ENCODE measurements at places on chromosomes 5 and 9.

DNA sequence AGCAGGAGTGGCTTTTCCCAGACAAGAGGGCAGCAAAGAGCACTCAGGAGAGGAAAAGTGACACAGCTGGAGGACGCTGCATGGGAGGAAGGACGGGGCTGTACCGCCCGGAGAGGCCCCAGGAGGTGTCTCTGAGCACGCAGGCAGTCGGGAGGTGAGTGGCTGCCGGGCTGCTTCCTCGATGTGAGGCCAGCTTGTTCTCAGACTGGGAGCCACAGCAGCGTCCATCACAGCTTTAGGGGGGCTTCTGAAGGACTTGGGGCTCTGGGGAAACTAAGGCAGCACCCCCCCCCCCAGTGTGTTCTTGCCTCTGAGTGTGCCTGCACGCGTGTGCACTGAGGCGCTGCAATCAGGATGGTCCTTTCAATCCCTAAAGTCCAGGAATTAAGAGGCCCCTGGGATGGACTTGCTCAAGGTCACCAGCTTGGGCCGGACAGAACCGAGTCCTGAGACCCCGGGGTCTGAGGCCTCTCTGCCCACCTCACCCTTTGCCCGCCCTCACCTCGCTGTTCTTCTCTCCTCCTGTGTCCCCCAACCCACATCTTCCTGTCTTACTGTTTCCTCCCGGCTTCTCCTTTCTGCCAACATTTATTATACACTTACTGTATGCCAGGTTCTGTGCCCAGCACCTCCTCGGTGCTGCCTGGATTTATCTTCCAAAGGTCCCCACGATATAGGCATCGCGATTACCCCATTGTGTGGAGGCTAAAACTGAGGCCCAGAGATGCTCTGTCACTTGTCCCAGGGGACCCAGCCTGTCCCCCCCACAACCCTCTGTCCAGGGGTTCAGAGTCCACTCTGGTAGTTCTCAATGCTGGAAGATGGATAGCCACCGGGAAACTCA, 32.9 kb downstream of the FAM163B start:
- no peak overlapping the region for H3K27ac ChIP-seq
- no peaks in the 10 kb centered on the region for H3K36me3 ChIP-seq
- no peak overlapping the region for H3K4me3 ChIP-seq
- H3K4me1 ChIP-seq: peaks cover 16% of the 10 kb centered on the region

DNA sequence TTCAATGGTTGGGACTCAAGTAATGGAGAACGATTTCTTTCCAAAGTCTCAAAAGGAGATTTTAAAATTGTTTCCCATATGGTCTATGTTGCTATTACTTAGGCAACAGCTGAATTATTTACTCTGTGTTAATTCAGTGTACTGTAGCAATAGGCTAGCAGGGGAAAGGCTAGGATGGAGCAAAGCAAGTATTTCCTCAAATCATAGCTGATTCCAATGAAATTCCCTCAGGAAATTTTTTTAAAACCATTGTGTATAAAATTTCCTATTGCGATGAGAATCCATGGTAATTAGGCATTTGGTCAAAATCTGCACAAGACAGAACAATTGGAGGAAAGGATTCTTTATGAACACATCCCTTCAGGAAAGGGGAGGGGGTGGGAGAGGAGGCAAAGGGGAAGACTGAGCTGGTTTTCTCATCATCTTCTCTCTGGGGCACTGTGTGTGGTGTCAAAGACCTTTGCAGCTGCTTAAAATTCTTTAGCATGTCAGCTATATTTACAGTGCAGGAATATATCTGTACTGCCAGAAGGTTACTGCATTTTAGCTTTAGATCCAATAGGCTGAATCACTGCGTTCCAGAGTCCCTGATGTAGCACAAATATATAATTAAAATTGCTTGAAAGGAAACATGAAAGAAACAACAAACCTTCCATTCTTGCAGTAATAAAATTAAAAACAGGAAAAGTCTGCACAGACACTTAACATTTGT, 95.3 kb downstream of the ZNF608 start:
- DNase-seq: peak; percentile 18
- no peak overlapping the region for H3K27ac ChIP-seq
- peak overlapping the region; percentile 40 for H3K4me3 ChIP-seq
- H3K4me1 ChIP-seq: peaks cover 61% of the 10 kb centered on the region
- H3K27me3 ChIP-seq: no peaks in the 10 kb centered on the region

DNA sequence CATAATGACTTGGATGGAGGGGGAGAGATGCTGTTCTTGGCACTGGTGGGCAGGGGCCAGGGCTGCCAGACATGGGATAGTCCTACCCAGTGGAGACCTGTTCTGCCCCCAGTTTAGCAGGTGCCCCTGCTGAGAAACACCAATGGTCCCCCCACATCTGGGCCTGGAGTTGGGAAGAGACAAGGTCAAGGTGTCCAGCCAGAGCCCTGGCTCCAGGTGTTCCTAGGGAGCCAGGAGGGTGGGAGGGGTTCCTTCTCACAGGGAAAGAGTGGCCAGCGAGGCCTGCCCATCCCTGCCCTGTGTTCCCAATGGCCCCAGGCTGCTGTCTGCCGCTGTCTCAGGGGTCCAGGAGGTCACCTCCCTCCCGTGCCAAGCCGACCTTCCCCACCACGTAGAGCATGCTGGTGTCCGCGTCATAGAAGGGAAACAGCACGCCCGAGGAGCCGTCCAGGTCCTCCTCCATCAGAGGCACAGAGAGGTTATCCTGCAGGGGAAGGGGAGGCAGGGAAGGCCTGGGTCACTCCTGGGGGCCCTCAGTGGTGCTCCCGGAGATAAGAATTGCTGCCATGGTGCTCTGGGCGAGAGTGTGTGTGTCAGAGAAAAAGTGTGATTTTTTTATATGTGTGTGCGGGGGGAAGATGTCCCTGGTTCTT, 11.7 kb upstream of the TRIM14 start:
- H3K4me3 ChIP-seq: no peak overlapping the region
- DNase-seq: no peak
- no peaks in the 10 kb centered on the region for H3K36me3 ChIP-seq
- H3K4me1 ChIP-seq: peaks cover 14% of the 10 kb centered on the region
- H3K27me3 ChIP-seq: no peaks in the 10 kb centered on the region

DNA sequence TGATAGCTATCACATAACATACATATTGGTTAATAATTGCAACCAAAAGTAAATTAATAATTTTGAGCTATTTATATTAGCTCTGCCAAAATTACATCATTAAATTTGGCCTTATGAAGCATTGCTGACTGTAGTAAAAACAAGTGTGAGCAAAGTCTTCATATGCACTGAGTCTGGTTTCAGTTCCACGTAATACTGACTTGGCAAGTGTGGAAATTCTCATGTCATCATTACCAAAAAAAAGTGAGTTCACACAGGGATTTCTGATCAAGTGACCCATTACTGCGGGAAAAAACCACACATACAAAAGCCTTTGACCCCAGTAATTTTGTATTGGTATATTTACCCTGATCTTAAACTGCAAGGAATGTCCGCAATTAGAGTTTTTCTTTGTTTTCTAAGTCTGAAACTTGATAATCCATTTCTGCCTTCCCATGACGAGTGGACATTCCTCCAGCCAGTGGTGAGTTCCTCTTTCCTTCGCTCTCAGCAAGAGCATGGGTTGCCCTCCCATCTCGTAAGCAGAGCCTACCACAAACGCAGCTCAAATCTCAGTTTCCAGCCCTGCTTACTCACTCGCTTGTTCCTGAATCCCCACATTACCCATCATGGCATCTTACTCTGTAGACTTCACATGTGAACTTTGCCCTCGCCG, 220.2 kb upstream of the DMRT1 start:
- H3K36me3 ChIP-seq: no peaks in the 10 kb centered on the region
- H3K27me3 ChIP-seq: no peaks in the 10 kb centered on the region
- no peak overlapping the region for H3K27ac ChIP-seq
- H3K4me1 ChIP-seq: peaks cover 8% of the 10 kb centered on the region
- H3K4me3 ChIP-seq: no peak overlapping the region

- H3K4me1 ChIP-seq: peaks cover 21% of the 10 kb centered on the region
- H3K27ac ChIP-seq: no peak overlapping the region
- H3K4me3 ChIP-seq: peak overlapping the region; percentile 79
- no peaks in the 10 kb centered on the region for H3K27me3 ChIP-seq
- H3K36me3 ChIP-seq: no peaks in the 10 kb centered on the region
Measured at GRCh38 chr9:131097126-131097947, 1.0 kb downstream of the AIF1L start.

DNA sequence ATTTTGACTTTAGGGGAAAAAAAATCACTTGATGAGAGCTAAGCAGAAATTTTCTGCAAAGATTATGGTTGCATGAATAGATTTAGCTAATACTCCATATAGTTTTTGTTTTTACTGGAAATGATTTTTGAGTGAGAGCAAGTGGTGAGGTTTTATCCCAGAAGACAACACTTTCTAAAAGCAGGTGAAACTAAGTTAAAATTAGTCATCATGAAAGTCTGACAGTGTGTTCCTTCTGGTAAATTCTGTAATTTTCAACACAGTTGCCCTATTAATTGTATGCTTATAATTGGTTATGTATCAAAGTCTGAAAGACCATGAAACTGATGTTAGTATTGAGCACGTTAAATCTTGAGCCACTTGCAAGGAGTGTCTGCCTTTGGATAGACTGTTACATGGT, 91.5 kb downstream of the SMARCA2 start:
- no peak overlapping the region for H3K4me3 ChIP-seq
- no peak for DNase-seq
- no peak overlapping the region for H3K27ac ChIP-seq
- H3K36me3 ChIP-seq: no peaks in the 10 kb centered on the region

- no peaks in the 10 kb centered on the region for H3K4me1 ChIP-seq
- H3K36me3 ChIP-seq: no peaks in the 10 kb centered on the region
- H3K4me3 ChIP-seq: no peak overlapping the region
- no peak for DNase-seq
- no peaks in the 10 kb centered on the region for H3K27me3 ChIP-seq
Measured at GRCh38 chr5:178832618-178833201, 27.0 kb upstream of the ZNF354B start.

DNA sequence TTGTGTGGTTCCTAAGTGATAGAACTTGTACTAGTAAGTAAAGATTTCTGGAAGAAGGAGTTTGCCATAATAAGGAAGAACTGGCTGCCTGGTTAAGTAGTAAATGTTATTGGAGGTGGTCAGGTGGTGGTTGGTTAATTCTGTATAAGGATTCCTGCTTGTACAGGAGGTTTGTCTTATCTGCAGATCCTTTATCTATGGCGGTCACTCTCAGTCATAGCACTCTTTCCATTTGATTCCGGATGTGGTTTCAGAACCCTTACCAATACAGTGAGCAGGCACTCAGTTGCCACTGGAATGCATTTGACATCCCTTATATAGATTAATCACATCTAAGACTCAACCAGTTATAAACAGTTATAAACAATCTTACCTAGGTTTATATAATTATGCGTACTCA, 50.3 kb downstream of the RAD50 start:
- peaks cover 22% of the 10 kb centered on the region for H3K36me3 ChIP-seq
- H3K4me1 ChIP-seq: no peaks in the 10 kb centered on the region

GRCh38 chr5:4082966-4083564, 487.4 kb downstream of the IRX1 start:
- H3K27me3 ChIP-seq: no peaks in the 10 kb centered on the region
- no peaks in the 10 kb centered on the region for H3K4me1 ChIP-seq
- DNase-seq: no peak
